PC-9 (cell line): ENCODE measurements at places on chromosomes 7 and 10.

GRCh38 chr7:32957326-32958045 lies at the start of gene FKBP9:
Gene FKBP9, plus strand, starts transcription at chr7:32957440. Its CDS starts 134 bp downstream, at chr7:32957574.
- H3K27me3 ChIP-seq, result no peaks in the 10 kb centered on the region
- peak within 1 kb of the TSS; percentile 28 for H3K27ac ChIP-seq
- no peaks in the 10 kb centered on the region for H3K36me3 ChIP-seq

- no peak overlapping the region for H3K27ac ChIP-seq
- H3K36me3 ChIP-seq, result no peaks in the 10 kb centered on the region
- no peak for DNase-seq
Measured at GRCh38 chr10:110036640-110037039, 28.9 kb downstream of the ADD3 start.

DNA sequence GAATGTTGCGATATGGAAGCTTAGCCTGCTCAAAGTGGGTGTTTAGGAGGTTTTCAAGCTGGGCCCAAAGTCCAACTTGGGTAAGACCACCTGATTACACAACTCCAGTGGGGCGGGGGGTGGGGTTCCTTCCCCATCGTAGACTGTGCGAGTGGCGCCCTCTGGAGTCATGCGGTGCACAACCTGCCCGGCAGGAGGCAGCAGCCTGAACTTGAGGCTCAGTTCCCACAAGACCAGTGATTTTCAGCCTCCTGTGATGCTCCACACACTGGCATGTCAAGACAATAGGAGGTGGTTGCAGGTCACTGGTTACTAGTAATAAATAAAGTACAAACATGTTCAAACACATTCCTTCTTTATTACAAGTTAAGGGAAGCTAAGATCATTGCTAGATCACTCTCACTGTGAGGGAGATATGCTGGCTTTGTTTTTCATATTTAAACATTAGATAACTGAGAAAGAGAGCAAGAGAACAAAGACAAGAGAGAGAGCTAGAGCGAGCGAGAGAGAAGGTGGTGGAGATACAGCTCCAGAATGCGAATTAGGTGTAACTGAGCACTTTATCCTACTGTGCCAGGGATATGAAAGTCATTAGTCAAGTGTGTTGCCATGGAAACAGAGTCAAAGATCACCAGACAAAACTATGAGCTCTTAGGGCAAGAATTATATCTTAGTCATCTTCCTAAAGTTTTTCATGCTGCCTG lies 97.4 kb upstream of the BMPER start:
- H3K4me3 ChIP-seq, result no peak overlapping the region
- H3K27ac ChIP-seq, result no peak overlapping the region
- no peaks in the 10 kb centered on the region for H3K4me1 ChIP-seq
- DNase-seq, result peak; percentile 43
- peaks cover 15% of the 10 kb centered on the region for H3K27me3 ChIP-seq

GRCh38 chr10:7787150-7787856 lies 490 bp downstream of the KIN start:
- H3K4me1 ChIP-seq, result peaks cover 10% of the 10 kb centered on the region
- H3K36me3 ChIP-seq, result 0 out of 2 replicates have a peak, but pooled peaks cover 3% of the 10 kb centered on the region
- no peak overlapping the region for H3K27ac ChIP-seq
- no peaks in the 10 kb centered on the region for H3K27me3 ChIP-seq
- peak; percentile 35 for DNase-seq

DNA sequence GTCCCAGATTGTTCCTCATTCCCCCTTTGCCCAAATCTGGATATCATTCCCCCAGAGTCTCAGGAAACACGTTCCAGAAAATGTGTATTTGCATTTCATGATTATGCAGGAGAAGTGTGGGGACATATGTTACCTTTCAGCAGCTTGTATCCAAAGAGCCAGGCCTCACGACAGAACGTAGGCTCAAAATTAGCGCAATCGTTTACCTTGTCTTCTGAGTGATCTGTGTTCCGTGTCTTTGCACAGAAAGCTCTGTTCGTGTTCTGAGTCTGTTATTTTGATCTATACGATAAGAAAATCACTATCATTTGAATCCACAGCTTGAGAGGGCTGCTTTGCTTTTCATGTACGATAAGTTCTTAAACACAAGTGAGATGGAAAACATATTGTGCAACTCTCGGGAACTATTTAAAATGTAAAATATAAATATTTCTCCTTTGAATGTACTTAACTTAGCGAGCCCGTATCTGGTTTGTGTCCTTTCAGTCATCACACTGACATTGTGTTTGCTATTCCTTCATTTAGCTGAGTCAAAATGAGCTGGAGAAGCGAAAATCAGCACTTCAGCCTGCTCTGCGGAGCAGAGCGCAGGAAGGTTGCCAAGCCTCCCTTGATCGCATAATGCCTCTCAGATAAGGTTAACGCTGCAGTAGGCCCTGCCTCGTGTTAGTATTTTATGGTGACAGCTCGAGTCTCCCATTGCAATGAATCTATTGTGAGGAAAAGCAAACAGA lies 80.2 kb upstream of the CACNB2 start:
- no peak overlapping the region for H3K27ac ChIP-seq
- H3K36me3 ChIP-seq, result no peaks in the 10 kb centered on the region
- no peak overlapping the region for H3K4me3 ChIP-seq
- H3K27me3 ChIP-seq, result no peaks in the 10 kb centered on the region

DNA sequence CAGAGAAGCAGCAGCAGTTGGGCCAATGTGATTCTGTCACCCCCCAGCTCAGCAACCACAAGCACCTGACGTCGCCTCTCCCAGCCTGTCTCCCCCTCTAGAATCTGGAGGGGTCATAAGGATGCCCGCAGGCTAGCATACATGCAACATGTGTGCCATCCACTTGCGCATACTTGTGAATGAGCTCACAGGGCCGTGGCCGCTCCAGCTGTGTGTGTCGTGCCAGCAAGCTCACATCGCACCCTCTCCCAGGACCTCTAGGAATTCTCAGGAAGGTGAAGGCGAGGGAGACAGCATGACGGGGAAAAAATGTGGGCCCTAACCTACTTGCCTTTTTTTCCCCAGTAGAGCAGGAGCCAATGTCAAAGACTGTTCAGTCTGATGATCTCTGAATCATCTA lies 80.3 kb downstream of the STRA8 start:
- no peak for DNase-seq
- H3K36me3 ChIP-seq, result no peaks in the 10 kb centered on the region
- no peak overlapping the region for H3K27ac ChIP-seq
- H3K4me3 ChIP-seq, result no peak overlapping the region

DNA sequence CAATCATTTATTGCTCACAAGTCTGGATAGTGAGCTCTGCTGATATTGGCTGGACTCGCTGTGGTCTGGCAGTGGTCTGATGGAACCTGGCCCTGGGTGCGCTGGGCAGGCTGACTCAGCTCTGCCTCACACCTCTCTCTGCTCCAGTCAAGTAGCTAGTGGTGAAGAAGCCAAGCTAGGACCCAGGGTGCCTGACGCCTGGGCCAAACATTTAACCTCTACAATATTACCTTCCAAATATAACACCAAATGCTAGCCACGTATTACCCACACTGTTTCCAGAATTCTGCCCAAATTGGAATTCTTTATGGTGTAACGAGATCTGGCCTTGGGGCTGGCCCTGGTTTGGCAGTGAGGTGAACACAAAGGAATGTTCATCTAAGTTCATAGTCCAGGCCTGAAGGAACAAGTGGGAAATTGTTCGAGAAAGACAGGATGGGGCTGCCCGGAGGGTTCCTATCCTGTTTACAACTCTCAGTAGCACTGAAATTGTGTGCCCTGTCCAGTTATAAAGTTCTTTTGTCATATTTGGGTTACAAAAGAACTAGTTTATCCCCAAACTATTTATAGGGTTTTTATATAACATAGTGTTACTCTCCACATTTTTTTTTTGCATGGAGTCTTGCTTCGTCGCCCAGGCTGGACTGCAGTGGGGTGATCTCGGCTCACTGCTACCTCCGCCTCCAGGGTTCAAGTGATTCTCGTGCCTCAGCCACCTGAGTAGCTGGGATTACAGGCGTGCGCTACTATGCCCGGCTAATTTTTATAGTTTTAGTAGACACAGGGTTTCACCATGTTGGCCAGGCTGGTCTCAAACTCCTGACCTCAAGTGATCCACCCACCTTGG lies 16.3 kb downstream of the OR2AE1 start:
- no peaks in the 10 kb centered on the region for H3K4me1 ChIP-seq
- no peaks in the 10 kb centered on the region for H3K36me3 ChIP-seq
- peaks cover 5% of the 10 kb centered on the region; the same call in 1 of the 2 replicates for H3K27me3 ChIP-seq

DNA sequence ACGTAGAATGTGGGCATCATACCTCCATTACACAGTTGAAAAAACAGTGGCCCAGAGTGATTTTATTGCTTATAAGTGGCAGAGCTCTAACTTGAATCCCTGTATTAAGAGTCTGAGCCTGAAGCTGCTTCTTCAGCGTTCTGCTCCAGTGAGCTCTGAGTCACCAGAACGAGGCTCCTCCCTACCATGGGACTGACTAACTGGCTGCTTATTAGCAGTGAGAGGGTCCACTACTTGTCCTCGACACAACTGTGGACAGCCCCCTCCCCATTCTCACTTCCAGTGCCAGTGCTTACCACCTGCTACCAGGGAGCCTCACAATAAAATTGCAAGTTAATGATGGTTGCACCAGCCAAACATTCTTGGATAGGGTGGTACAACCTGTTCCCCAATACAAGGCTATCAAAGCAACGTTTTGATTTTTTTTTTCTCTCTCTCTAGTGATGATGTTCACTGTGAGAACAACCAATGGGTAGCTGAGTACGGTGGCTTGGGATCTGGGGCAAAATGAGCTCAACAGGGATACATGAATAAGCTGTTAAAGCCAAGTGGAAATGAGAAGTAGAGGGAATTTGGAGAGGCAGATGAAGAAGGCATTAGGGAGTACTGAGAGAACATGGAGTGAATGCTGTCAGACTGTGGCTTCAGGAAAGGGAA lies 2.7 kb upstream of the NRG3 start:
- H3K4me1 ChIP-seq, result no peaks in the 10 kb centered on the region
- H3K36me3 ChIP-seq, result no peaks in the 10 kb centered on the region
- H3K27ac ChIP-seq, result no peak overlapping the region
- no peak overlapping the region for H3K4me3 ChIP-seq
- no peak for DNase-seq
